ENCODE measurements at places on chromosomes 11 and 22. TPM values are rescaled to one million over a fixed set of nuclear protein-coding genes. Genes with fewer than 3 reads are reported as not detected.

- no peak for DNase-seq
Measured at GRCh38 chr11:110243791-110244190, 52.6 kb downstream of the RDX start.

- DNase-seq: no peak
Measured at GRCh38 chr22:38751422-38752346, 4.1 kb downstream of the SUN2 start.

DNA sequence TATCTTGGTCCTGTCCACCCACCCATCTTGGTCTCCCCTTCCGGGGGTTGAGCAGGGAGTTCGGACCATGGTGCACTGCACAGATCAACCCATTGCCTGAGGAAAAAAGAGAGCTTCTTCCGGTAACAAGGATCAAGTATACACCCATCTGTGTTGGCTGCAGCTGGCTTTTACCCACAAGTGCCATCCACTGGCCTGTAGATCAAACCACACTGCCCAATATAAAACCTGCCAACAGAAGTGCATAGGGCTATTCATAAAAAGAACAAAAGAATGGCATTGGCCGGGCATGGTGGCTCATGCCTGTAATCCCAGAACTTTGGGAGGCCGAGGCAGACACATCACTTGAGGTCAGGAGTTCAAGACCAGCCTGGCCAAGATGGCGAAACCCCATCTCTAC lies 94.5 kb downstream of the ZC3H12C start:
- DNase-seq: no peak

DNA sequence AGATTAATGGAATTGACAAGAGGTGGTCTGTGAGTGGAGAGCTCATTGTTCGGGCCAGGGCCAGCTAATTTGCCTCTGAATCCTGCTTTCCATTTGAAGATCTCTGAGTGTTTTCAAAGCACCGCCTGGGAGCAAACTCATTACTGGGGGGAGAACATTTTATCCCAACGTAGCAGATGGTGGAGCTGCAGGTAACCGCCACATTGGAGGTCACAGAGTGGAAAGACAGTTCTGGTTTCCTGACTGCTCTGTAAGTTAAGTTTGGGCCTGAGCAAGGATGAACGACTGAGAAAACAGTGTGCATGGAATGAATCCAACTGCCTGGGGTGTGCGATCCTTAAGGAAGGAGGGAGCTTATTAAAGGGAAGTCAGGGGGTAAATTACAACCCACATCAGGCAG lies 30.5 kb downstream of the LMO2 start:
- no peak for DNase-seq

DNA sequence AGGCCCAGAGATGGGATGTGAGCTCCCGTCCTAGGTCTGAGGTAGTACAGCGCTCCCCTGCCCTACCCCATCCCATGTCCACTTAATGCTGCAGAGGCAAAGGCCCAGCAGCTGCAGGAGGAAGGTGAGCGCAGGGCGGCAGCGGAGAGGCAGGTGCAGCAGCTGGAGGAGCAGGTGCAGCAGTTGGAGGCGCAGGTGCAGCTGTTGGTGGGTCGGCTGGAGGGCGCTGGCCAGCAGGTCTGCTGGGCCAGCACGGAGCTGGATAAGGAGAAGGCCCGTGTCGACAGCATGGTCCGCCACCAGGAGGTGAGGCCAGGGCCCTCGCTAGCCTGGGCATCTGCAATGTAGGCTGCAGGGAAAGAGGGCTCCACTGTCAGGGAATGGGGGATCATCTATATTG lies 15.2 kb downstream of the CCDC157 start:
- DNase-seq: no peak

DNA sequence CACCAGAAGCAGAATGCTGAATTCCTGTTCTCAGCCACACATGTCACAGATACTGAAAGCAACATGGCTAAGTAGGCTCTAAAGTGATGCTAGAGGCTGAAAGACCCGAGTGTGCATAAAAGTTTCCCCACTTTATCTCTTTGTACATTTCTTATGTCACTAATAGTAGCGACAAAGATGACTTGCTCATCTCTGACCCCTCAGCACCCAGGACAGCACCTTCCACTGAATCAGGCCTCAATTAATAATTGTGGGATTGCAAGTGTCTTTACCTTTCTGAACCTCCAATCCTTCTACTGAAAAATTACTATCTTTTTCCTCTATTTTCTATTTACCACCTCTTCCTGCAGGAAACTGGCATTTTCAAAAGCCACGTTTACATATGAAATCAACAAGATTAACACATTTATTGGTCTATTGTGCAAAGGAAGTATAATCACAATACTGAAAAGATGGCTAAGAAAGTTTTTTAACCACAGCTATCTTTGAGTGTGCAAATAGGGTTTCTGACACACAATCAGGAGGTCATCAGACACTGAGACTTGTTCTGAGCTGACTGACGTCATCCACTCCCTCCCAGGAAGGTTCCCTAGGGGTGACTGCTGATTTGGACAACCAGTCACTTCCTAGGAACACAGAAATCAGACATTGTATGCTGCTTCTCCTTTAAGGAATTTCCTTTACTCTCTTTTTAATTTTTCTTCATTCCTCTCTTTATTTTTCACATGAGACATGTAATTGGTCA lies 213.9 kb upstream of the ISX start:
- DNase-seq: no peak

GRCh38 chr11:130638033-130638432 lies 189.6 kb downstream of the ADAMTS15 start:
- no peak for DNase-seq

- DNase-seq: no peak
Measured at GRCh38 chr11:4551346-4551979, 6.5 kb downstream of the OR52M1 start.

Gene ASPHD2
- total RNA-seq: 2.6 TPM

Gene ZP1
- total RNA-seq: not detected

Gene OR2AT4
- total RNA-seq: not detected

Gene EFCAB6
- 2.2 TPM for total RNA-seq

Gene LTO1
- total RNA-seq: 43.5 TPM

All from thoracic aorta (tissue), 2 donors.